A172 (cell line): ENCODE measurements at places on chromosomes 11 and 22.

DNA sequence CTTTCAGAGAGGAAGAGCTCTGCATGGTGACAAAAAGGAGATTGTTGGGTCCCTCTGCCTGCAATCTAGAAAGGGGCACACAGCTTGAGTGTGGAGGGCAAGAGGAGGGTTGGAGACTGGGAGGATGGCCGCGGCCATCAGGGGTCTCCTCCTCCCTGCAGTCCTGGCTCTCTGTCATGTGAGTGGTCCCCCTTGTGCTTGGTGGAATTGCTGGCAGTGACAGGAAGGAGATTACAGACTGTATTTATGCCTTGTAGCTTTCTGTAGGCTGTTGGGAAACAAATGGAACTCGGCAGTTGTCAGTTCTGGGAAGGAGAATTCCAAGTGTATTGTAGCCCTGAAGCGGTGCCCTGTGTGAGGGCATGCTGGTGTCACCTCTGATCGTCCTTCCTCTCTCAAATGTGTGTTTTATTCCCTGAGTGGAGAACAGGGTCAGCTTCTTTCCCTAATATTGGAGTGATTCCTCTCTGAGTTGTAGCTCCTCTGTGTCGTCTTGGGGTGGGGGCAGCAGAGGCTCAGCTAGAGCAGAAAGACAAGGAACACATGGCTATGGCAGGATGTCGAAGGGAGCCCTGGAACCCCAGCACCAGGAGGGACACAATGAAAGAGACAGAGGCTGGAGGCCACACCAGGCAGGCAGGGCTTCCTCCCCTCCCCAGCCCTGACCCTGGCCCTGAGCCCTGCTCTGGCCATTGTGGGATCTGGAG, 163.1 kb downstream of the PKNOX2 start:
- no peak for DNase-seq

DNA sequence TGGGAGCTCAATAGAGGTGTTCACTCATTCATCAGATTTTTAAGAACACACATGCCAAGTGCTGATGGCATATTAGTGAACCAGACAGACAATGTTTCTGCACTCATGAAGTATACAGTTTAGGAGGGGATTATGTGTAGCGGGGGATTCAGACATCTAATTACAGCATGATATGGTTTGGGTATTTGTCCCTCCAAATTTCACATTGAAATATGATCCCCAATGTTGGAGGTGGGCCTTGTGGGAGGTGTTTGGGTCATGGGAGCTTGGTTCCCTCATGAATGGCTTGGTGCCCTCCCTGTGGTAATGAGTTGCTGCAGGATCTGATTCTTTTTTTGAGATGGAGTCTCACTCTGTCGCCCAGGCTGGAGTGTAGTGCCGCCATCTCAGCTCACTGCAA, 8.9 kb upstream of the RAB3IL1 start:
- DNase-seq = no peak

DNA sequence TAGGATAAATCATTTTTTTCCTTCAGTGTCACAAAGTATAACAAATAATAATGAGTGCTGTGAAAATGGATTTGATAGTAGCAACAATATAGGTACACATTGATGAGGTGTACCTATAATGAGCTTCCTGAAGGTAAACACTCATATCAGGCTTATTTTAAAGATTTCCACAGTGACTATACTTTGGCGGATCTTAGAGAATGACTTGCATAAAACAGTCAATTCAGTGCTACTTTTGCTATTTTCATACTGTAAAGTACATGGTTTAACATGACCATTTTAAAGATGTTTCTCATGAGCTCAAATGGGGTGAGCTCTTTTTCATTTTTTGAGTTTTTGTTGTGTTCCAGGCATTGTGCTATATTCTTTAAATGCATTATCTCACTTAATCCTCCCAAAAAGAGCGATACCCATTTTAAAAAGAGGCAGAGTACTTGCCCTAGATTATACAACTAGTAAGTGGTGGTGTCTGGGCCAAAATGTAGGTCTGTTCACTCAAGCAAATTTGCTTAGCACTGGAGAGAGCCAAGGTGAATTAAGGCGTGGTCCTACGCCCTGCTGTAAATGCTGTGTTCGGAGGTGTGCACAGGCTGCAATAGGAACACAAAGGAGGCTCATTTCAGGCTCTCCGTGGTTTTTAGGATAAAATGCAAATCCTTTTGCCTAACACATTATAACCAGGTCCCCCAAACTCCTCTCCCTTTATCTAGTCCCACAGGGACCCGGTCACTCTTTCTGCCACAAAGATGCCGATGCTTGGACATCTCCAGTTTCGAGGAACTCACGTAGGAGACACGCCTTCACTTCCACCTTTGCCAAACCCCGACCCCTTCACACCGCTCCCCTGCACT, 617 bp upstream of the ALKBH3 start:
- no peak for DNase-seq

DNA sequence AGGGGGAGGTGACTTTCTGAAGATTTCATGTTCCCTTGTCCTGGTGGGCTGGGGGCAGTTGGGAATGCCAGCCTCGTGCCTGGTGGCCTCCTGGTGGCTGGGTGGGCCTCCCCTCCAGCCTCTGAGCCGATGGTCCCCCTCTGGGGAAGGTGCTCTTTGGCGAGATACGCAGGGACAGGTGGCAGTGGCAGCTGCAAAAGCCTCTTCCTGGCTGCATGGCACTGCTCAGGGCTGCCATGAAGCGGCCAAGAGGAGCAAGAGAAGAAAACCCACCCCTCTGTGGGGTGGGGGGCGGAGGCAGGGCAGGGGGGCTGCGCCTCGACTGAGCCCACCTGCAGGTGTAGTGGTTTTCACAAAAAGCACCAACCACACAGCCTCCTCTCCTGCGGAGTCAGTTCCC, 61.8 kb upstream of the PHF21B start:
- no peak for DNase-seq

- DNase-seq = no peak
Measured at GRCh38 chr11:76361374-76361773, 19.6 kb downstream of the THAP12 start.

DNA sequence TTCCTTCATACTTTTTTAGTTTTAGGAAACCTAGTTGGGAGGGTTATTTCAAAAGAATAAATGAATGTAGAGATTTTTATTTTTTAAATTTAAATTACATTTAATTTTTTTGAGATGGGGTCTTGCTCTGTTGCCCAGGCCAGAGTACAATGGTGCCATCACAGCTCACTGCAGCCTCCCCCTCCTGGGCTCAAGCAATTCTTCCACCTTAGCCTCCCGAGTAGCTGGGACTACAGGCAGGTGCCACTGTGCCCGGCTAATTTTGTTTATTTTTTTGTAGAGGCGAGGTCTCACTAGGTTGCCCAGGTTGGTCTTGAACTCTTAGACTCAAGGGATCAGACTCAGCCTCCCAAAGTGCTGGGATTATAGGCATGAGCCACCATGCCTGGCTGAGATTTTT, 32.6 kb downstream of the ZNRF3 start:
- no peak for DNase-seq

- peak; percentile 72 for DNase-seq
Measured at GRCh38 chr11:57406337-57406904, 16.0 kb upstream of the PRG2 start.

DNA sequence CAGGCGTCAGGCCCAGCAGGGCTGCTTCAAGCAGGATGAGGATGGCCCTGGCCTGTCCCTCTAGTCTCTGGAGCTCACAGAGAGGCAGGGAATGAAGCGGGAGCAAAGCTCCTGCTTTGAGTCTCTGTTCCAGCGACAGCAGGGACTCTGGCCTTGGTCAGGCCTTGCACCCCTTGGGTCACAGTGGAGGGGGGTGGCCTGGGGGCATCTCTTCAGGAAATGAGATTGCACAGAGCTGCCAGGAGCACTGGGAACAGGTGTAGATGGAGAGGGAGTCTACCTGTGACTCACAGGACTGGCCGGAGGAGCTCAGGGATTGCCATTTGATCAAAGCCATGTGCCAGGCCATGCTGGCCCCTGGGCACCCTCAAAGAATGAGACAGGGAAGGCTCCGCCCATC, 1.6 kb downstream of the ANO1 start:
- DNase-seq = no peak

GRCh38 chr11:122189229-122189628, 73.2 kb upstream of the BLID start:
- DNase-seq = peak; percentile 93

DNA sequence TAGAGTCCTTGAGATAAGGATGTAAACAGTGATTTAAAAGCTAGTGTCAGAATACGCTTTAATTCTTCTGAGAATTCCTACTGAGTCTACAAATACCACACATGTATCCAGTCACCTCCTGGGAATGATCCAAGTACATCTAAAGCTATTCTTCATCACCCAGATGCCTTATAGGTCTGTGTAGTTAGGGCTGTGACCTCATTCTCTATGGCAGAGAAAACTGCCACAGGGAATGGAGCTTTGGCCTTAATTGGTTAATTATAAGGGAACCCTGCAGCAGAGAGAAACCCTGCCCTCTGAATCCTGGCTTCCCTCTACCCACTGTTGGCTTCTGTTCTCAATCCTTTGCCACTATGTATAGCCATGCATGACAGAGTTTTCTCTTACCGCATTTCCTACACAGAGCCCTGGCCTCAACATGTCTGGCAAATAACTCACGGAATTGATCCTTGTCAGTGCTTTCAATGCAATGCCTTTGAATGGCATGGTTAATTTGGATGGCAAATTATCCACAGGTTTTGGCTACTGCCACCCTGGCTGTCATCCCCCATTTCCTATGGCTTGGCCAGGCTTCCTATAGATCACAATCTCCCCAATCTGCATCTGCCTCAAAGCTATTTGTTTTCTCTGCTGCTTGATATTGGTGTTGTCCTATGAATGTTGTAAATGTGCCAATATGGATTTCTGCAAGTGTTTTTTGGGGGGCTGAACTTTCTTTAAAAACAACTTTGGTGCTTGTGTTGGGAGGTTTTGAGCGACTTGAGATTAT, 2.9 kb downstream of the DIXDC1 start:
- DNase-seq = peak; percentile 68

DNA sequence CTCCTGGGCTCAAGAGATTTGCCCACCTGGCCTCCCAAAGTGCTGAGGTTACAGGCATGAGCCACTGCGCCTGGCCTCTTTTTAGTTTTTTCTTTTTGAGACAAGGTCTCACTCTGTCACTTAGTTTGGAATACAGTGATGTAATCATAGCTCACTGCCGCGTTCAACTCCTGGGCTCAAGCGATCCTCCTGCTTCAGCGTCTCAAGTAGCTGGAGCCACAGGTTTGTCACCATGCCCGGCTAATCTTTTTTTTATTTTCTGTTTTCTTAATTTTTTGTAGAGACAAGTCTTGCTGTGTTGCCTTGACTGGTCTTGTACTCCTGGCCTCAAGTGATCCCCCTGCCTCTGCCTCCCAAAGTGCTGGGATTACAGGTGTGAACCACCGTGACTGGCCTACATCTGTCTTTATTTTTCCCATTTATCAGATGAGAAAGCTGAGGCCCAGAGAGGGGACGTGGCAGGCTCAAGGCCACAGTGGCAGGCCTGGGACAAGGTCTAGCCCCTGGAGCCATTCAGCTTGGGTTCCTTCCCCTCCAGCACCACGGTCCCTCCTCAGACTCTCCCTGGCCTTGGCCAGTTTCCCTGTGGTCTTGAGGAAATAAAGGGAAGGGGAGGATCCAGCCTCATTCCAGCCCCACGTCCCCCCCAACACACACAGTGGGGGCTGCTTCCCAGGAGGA, 2.8 kb upstream of the KDELR3 start:
- no peak for DNase-seq

DNA sequence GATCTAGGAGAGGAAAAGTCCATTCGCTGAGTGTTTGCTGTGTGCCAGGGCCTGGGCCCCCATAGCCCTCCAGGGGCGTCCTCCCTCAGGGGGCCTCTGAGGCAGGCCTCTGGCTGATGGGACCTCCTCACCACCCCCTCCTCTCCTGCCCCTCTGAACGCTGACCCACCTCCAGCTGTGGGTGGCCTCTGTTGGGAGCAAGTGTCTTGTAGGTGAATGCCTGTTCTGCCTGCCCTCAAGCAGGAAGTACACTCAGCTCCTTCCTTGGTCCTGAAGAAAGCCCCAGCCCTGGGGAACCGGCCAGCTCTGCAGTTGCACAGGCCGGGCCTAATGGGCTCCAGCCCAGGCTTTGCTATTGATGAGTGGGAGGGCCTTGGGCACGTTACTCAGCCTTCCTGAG, 3.5 kb downstream of the MYO7A start:
- no peak for DNase-seq

DNA sequence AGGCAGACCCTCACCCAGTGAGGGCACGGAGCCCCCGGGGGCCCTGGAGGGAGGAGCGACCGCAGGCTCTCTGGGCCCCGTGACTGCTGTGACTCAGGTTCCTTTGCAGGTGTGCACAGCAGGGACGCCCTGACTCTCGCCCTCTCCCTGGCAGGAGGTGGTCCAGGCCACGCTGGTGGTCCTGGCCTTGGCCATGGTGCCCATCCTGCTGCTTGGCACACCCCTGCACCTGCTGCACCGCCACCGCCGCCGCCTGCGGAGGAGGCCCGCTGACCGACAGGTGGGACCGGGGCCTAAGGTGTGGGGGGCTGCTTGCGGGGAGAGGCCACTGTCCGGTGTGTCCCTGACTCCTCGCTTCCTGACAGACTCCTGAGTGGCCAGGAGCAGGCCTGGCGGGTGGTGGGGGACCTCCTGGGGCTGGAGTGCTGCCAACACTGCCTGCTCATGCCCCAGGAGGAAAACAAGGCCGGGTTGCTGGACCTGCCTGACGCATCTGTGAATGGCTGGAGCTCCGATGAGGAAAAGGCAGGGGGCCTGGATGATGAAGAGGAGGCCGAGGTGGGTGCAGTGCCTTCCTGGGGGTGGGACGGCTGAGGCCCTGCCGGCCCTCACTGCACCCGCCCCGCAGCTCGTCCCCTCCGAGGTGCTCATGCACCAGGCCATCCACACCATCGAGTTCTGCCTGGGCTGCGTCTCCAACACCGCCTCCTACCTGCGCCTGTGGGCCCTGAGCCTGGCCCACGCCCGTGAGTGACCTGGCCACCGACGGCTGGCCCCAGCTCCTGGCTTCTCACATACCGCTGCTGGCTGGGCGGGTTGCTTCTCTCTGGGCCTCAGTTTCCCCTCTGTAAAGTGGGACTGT, 10.9 kb downstream of the TCIRG1 start:
- DNase-seq = peak; percentile 54

DNA sequence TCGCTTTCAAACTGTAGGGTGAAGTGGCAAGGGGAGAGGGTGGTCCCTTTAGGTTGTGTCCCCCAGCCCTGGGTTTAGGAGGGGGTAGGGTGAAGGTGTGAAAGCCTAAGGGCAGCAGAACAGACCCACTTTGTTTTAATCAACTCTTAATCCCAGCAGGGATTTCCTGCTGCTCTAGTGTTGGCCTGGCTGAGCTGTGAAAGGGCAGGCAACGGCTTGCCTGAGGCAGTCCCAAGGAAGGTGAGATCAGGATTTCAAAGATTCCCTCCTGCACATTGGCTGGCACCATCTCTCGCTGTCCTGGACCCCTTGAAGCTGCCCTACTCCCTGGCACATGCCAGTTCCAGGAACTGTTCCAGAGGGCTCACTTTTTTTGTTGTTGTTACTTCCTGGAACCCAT, 221.3 kb downstream of the INSC start:
- DNase-seq = no peak

DNA sequence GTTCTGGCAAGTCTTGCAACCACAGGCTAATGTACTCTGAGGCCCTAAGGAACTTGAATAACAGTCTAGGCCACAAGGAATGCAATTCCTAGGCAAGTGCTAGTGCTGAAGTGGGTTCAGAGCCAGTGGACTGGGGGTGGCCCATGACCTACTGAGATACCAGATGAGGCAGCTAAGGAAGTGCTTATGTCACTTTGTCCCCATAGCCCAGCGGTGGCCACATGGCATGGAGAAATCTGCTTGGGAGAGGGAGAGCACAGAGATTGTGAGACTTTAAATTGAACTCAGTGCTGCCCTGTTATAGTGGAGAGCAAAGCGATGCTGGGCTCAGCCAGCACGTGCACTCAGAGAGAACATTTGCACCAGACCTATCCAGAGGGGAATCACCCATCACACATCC, 629.5 kb downstream of the JRKL start:
- no peak for DNase-seq
